Hematopoietic multipotent progenitor cell treated with erythropoietin and hydrocortisone succinate and interleukin-3 and kit ligand, for 17 days (in vitro differentiated cells): ENCODE measurements at places on chromosomes 7 and 10.

GRCh38 chr10:35346248-35346647 lies 9.9 kb downstream of the CCNY start:
- DNase-seq, result no peak

DNA sequence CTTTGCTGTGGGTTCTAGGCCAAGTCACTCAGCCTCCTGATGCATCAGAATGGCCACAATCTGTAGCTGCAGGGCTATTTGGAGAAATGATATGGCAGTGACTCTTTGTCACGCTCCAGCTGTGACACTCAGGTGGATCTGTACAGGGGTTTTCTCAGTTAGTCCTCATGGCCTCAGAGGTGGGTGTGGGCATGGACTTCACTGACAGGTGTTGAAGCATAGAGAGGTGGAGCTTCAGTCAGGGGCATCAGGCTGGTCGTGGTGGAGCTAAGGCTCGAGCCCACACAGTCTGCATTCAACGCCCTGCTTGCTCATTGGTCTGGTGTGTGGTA lies 21.2 kb downstream of the PALD1 start:
- DNase-seq, result no peak

GRCh38 chr10:1173091-1173490 lies 116.9 kb downstream of the WDR37 start:
- DNase-seq, result no peak

DNA sequence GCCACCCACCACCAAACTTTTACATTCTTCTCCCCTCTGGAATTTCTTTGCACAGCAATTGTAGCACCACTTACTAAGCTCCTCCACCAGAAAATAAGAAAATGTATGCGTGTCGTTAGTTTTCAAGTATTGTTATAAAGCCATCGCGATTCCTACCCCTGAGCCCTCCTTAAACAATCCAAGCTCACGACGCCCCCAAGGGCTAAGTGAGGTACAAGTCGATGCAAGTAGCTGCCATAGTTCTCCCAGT lies 1.3 kb downstream of the FRAT2 start:
- DNase-seq, result peak; percentile 31

DNA sequence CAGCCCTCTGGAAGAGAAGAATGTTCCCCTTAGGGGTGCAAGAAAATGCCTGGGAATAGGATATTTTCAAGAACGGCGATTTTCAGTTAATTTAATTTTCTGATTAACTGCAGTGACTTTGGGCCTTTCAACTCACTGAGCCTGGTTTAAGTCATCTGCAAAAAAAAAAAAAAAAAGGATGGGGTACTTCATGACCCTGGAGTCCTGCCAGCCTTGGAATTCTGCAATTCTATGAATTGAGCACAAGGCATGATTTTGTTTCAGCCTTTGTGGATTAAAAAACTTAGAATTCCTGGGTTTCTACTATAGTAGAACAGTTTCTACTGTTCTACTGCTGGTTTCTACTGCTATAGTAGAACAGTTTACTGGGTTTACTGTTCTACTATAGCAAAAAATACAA lies 58.3 kb upstream of the CALD1 start:
- no peak for DNase-seq

DNA sequence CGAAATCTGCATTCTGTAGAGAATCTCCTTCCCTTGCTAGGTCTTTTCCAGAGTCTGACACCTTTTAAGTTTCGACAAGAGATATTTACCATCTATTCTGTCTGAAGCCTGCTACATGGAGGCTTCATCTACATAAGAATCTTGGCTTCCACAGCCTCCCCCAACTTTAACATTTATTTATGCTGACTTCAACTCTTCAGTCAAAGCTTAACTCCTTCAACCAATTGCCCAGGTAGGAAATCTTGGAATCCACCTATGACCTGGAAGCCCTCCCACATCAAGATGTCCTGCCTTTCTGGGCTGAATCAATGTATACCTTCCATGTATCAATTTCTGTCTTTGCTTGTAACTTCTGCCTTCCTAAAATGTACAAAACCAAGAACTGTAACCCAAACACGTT lies 54.7 kb downstream of the MINPP1 start:
- no peak for DNase-seq

GRCh38 chr7:106848851-106849442 lies 16.1 kb upstream of the PIK3CG start:
- DNase-seq, result no peak

DNA sequence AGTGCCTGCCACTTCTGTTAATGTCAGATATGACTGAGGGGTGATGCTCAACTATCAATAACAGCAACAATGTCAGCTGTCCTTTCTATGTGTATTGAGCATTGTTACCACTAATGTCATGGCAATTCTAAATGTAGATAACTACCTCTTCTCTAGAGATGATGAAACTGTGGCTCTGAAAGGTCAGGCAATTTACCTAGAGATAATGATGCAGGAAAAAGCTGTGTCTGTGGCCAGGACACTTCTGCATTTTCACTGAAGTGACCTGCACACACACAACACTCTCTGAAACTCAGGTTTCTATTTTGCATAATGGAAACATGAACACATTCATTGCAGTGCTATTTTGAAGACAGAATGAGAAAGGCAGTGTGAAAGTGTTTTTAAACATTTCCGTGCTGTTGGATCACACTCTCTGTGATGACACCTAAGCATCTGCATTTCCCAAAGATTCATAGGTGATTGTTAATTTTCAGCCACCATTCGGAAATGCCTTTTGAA lies 148.2 kb downstream of the KCND2 start:
- DNase-seq, result no peak

DNA sequence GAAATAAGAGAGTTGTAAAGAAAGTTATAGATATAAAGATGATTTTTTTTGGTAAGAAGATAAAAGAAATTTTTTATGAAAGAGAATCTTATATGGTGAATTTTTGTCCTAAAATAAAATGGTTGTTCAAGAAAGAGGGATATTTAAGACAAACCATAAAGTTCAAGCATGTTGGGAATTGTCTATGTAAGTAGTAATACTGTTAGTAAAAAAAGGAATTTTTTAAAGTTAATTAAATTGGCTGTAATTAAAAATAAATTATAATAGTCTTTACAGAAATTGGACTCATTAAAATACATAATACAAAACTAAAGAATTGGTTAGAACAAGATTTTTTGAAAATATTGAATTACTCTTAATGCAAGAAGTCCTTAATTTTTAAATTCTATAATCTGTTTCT lies 10.1 kb upstream of the DYNC2I1 start:
- DNase-seq, result no peak

GRCh38 chr10:71748671-71749191 lies 24.6 kb downstream of the VSIR start:
- DNase-seq, result peak; percentile 77

DNA sequence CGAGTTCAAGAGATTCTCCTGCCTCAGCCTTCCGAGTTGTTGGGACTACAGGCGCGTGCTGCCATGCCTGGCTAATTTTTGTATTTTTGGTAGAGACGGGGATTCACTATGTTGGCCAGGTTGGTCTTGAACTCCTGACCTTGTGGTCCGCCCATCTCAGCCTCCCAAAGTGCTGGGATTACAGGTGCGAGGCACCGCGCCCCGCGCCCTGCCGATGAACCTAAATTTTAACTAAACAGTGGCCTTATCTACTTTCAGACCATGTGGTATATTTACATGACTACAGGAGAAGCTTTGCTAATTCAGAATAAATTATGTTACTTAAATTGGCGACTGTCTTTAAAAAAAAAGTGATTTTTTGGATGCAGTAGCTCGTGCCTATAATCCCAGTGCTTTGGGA lies 9.2 kb downstream of the SIRT1 start:
- no peak for DNase-seq

DNA sequence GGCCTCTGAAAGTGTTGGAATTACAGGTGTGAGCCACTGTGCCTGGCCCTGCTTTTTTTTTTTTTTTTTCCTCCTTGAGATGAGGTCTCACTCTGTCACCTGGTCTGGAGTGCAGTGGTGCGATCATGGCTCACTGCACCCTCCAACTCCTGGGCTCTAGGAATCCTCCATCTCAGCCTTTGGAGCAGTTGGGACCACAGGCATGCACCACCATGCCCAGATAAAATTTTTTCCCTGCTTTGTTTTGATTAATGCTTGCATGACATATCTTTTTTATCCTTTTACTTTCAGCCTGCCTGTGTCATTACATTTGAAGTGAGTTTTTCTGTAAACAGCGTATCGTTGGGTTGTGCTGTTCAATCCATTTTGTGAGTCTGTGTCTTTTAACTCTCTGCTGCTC lies 97.0 kb downstream of the ANKRD61 start:
- no peak for DNase-seq

DNA sequence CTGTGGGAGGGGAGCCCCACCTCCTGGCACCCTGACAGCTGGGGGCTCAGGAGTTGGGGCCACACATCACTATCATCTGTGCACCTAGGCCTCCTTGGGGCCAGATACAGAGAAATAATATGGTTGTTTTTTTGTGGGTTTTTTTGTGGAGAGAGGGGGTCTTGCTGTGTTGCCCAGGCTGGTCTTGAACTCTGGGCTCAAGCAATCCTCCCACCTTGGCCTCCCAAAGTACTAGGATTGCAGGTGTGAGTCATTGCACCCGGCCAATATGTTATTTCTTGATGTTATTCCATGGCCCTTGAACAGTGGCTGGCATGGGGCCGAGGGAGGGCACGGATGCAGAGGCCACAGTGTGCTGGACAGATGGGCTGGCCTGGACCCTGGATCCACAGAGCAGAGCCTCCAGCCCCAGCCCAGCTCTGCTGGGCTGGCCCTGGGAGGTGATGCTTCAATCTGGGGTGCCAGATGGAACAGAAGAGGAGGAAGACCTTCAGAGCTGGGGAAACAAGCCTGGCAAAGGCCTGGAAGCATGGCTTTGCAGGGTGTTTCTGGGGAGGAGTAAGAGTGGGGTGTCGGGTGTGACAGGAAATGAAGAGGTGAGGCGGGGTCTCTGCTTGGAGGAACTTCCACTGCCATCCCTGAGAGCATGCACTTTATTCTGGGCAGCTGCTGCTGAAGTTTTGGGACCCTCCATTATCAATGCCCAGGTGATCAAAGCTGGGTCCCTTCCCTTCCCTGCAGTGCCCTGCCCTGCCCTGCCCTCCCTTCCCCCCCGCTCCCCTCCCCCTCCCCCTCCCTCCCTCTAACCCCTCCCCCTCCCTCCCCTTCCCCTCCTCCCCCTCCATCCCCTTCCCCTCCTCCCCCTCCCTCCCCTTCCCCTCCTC lies 3.7 kb upstream of the FZD9 start:
- no peak for DNase-seq

DNA sequence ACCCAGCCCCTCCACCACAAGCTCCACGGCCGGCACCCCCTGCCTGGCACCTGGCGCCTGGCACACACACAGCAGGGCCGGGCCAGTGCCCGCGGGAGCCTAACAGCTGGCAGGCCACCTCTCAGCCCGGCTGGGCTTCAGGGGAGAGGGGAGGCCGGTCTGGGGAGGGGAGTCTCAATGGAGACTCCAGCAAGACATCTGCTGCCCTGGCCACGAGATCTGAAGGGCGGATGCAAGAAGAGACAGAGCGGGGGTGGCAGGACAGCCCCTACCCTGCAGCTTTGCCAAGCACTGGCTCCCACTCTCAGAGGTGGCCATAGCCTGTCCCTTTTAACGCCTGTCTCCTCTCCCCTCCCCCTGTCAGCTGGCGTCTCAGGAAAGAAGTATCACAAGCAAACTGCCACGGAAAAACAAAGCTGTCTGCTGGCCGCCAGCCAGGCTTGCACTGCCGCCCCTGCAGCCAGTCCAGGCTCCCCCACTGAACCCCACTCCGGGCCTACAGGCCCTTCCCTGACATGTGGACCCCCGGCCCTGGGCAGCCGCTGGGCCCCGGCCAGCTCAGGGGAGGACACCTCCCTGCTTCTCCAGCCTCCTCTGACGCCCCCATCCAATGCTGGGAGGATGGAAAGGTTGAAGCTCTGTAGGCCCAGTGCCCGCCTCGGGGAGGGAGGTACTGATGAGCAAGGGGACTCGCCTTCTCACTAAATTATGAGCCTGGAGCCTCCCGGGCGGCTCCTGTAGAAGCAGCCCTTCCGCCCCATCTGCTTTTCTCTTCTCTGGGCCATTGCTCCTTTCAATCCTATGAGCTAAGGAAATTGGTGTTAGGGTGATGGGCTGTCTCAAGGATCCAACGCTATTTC lies 178.4 kb downstream of the ARHGAP12 start:
- no peak for DNase-seq

DNA sequence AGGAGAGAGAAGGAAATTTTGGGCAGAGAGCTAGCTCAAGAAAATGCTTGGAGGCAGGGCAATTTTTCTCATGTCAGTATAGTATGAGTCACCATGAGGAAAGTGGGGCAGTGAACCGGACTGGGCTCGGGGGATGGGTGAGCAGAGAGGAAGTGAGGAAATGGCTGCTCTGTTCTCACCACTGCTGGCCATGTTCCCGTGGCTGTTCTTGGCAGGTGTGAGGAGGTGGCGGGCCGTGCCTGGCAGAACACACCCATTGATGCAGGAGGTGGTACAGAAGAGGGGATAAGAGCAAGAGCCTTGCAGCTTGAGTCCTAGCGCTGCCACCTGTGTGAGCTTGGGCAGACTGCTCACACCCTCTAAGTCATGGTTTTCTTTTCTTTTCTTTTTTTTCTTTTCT lies 304.4 kb upstream of the LYZL1 start:
- no peak for DNase-seq

DNA sequence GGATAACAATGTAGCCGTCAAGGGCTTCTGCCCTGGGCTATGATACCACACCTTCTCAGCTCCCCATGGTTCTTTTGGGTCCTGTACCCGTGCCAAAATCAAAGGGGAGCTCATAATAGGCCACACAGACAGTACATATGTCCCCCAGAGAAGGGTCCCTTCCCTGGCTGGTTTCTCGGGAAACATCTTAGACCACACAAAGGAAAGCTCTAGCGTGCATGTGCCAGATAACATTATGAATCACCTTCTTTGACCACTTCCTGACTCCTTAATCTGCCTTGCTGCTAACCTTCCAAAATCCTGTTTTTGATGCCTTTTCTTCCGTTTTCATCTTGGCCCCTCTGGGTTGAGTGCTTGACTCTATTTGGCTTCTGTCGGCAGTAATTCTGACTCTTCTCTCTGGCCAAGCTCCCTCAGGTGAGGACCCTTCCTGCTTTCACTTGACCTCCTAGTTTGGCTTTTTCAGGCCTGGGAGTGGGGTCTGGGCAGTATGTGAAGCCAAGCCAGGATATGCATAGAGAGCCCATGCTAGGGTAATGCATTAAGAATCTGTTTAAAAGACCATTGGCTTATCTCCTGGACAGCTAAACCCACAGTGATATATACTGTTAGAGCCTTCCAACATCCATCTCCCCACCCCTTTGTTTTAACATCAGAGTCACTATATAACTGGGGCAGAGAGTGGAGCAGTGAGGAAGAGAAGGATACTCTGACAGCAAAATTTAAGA lies 84.8 kb downstream of the ANLN start:
- DNase-seq, result no peak

DNA sequence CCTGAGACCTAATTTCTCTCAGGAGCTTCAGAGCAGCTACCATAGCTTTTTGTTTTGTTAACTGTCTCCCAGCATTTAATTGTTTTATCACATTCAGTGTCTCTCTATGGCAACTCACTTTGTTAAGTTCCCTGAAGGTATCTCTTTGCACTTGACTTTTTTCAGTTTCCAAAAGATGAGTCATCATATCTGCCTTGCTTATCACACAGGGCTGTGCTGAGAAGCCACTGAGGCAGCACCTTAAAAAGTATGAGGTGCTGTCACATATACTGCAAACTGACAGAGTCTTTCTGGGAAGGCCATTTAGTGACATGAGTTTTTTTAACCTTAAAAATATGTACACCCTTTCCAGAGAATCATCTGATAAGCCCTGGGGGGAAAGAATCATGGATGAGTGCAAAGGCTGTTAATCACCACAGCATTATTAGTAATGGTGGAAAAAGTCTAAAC lies 56.8 kb downstream of the PPP1R3C start:
- no peak for DNase-seq

GRCh38 chr7:100867776-100868485 lies 744 bp downstream of the TRIP6 start:
- no peak for DNase-seq
